ENCODE measurements at places on chromosomes 7 and 10. TPM values are rescaled to one million over a fixed set of nuclear protein-coding genes. Genes with fewer than 3 reads are reported as not detected.

GRCh38 chr7:82507976-82508677 lies 64.5 kb upstream of the CACNA2D1 start:
- no peak for DNase-seq

DNA sequence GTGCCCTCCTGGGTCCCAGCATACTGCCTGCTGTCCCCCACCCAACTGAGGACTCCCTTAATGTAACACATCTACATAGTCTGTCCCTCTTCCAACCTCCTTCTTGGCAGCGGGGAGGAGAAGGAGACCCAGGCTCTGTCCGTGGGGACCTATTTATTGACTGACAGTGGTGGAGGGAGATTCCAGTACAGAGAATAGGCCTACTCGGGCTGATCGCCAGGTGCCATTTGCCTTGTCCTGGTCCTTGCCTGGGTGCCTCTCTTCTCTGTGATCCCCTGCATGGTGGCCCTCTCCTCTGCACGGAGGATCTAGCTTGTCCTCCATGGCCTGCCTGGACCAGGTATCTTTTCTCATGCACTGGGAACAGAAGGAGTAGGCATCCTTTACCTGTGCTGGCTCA lies 17.0 kb downstream of the GHRHR start:
- DNase-seq = no peak

GRCh38 chr7:106009503-106010226 lies 46.6 kb downstream of the CDHR3 start:
- peak; percentile 79 for DNase-seq

BTAF1 gene
- 11.7 TPM for total RNA-seq

GRCh38 chr10:66591865-66592264 lies 334.0 kb upstream of the LRRTM3 start:
- DNase-seq = no peak

TNRC18 gene
- total RNA-seq = 27.7 TPM

ARHGEF35 gene
- total RNA-seq = 0.38 TPM

IFIT3 gene
- total RNA-seq = 6.9 TPM

DNA sequence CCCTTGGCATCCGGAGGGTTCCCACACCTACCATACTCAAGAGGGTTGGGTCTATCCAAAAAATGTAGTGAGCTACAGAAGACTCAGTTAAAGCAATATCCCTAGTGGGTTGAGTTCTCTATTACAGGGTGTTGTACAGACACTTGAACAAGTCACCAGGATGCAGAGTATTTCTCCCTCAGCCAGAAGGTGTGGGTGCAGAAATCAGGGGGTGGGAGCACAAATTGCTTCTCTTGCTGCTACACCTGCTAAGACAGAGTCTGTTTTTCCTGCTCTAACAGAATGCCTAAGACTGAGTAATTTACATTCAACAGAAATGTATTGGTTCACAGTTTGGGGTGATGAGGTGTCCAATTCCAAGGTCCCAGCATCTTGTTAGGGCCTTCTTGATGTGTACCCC lies 433.4 kb downstream of the TCERG1L start:
- no peak for DNase-seq

CPEB3 gene
- total RNA-seq = 13.6 TPM

REEP3 gene
- 18.2 TPM for total RNA-seq

MYO1G gene
- total RNA-seq = 0.77 TPM

DNA sequence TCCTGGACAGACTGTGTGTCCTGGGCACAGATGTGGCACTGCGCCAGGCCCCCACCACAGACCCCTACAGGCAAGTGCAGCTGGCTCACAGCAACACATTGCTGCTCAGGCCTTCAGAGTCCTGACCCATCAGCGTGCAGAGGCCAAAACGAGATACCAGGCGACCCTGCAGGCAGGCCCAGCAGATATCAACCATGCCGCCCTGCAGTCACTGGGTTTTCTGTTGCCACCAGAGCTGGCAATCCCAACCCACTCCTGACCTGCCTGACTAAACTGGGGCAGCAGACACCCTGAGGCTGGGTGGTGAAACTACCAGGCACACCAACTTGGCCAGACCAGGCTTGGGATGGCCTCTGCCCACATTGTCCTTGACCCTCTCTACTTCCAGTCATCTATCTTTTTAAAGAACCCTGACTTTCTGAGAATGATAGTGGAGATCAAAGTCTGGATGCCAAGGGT lies 20.3 kb downstream of the ZCCHC24 start:
- DNase-seq = peak; percentile 15

GRCh38 chr7:40135317-40135610 lies 459 bp downstream of the SUGCT start:
- no peak for DNase-seq

LIPJ gene
- not detected for total RNA-seq

GRCh38 chr10:82680608-82681007 lies 805.6 kb downstream of the NRG3 start:
- no peak for DNase-seq

- no peak for DNase-seq
Measured at GRCh38 chr10:96834120-96834519, 2.0 kb downstream of the LCOR start.

IL6 gene
- total RNA-seq = 0.69 TPM

- DNase-seq = no peak
Measured at GRCh38 chr7:28095231-28095630, 85.4 kb downstream of the JAZF1 start.

DNA sequence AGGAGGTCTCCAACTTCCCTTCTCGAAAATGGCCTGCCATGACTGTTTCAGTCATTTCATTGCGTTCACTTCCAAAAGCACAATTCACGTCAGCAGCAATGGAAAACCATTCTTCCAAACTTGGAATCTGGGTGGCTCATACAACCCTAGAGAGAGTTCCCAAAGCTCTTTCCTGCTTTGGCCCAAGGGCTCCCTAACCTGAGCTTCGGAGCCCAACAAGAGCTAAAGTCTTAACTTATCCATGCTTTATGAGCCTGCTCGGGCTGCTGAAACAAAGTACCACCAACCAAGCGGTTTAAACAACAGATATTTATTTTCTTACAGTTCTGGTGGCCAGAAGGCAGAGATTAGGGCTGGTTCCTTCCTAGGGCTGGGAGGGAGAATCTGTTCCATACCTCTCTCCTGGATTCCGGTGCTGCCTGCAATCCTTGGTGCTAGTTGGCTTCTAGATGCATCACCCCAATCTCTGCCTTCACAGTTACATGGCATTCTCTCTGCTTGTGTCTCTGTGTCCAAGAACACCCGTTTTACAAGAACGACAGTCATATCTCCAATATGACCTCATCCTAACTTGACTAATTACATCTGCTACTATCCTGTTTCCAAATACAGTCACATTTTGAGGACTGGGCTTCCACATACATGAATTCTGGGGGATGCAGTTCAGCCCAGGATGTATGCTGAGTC lies 33.5 kb downstream of the CAMK2B start:
- no peak for DNase-seq

DNA sequence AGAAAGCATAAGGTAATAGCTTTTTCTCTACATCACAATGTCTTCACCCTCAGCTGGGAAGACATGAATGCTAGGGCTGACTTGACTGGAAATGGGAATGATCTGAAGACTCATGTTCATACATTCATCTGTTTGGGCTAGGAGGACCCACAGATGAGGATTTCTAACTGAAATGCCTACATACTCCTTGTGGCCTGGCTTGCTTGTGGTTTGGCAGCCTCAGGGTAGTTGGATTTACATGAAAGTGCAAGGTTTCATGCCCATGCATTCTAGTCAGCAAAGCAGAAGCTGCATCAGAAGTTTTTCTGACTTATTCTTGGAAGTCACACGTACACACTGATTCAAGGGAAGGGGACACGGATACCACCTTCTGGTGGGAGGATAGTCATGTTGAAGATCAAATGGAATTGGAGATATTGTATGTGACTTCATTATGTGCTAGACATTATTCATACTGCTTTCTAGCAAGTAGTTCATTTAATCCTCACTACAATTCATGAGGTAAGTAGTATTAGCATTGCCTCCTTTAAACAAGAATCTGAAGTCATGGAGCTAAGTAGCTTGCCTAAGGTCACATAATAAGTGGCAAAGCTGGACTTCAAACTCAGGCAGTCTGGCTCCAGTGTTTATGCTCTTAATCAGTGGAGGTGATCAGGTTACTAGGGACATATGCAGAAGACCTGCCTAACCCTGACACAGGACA lies 957.0 kb downstream of the LRMDA start:
- DNase-seq = no peak

DNA sequence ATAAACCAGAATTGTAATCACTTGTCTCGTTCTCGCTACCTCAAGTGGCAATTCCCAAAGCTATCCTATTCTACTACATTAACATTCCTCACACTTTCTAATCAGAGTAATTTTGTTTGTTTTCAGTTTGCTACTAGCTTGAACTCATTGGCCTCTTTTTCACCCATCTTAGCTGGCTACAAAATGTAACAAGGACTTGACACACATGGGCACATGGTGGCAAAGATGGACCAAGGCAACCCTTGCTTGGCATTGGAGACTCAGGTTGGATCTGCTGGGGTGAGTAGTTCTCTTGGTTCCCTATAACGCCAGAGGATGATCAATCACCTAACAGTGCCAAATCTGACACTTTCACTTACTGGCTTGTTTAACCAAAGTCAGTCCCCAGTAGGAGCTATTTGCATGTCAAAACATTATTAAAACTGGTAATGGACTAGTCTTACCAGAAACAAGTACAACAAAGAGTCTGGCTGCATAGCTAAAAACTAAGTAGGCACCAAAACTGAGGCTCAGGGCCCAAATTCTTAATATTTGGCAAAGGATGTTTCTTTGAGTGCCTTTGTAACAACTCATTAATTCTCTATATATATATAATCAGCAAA lies 1.9 kb downstream of the USP6NL start:
- DNase-seq = no peak

- DNase-seq = no peak
Measured at GRCh38 chr7:137146012-137146455, 197.5 kb downstream of the PTN start.

GRCh38 chr7:150982351-150982750 lies 4.2 kb upstream of the KCNH2 start:
- peak; percentile 24 for DNase-seq

DNA sequence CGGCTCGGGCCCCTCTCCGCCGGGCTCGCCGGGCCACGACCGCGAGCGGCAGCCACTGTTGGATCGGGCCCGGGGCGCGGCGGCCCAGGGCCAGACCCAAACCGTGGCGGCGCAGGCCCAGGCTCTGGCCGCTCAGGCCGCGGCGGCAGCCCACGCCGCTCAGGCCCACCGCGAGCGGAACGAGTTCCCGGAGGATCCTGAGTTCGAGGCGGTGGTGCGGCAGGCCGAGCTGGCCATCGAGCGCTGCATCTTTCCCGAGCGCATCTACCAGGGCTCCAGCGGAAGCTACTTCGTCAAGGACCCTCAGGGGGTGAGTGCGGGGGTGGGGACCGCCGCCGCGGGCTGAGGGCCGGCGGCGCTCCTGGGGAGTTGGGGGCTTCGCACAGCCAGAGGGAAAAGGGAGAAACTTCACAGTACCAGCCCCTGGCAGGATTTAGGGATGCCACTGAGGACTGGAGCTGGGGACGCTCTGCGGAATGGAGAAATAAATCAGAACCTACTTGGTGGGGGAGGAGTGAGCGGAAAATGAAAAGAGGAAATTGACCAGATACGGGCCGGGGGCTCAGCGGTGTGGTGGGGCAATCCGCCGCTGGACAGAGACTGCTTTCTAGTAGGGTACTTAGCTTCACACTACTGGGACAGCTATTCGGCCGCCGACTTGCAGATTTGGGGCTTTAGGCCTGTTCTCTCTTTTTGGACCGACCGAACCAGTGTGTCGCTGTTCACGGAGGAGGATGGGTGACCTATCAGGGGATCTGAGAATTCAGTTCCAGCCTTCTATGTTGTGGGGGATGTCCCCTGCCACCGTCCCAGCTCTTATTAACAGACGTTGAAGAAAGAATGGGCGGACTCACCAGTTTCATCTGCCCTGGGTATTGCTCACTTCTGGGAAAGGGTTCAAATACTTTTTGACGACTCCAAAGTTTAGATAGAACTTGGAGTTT lies 669 bp downstream of the PI4K2A start:
- peak; percentile 24 for DNase-seq

C1QL3 gene
- total RNA-seq = not detected

DNA sequence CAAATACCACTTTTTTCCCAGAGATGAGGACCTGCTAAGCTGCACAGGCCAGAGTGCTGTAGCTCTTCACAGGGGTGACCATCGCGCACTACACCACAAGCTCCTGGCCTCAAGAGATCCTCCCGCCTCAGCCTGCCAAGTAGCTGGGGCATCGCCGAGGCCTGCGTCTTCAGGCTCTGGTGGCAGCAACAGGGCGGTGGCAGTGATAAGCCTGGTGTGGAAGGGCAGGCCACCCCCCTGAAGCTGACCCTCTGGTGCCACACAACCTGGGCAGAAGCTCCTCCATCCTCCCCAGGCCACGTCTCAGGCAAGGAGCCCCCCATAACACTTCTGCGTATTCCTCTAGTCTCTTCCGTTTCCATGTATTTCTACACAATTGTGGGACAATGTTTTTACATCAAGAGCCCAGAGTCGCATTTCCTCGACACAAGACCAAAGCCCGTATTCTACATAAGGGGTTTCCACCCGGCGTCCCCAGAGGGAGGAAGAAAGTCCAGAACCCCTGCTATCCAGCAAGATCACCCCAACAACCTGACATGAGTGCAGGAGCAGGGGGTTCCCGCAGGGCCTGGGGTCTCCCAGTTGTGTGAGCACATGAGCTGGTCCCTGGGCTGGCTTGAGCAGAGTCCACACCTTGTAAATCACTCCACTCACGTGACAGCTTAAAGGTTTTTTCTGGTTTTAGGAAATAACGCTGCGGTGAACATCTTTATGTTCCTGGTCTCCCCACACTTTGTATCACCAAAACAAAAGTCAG lies 37.6 kb upstream of the NCAPG2 start:
- DNase-seq = no peak

DNA sequence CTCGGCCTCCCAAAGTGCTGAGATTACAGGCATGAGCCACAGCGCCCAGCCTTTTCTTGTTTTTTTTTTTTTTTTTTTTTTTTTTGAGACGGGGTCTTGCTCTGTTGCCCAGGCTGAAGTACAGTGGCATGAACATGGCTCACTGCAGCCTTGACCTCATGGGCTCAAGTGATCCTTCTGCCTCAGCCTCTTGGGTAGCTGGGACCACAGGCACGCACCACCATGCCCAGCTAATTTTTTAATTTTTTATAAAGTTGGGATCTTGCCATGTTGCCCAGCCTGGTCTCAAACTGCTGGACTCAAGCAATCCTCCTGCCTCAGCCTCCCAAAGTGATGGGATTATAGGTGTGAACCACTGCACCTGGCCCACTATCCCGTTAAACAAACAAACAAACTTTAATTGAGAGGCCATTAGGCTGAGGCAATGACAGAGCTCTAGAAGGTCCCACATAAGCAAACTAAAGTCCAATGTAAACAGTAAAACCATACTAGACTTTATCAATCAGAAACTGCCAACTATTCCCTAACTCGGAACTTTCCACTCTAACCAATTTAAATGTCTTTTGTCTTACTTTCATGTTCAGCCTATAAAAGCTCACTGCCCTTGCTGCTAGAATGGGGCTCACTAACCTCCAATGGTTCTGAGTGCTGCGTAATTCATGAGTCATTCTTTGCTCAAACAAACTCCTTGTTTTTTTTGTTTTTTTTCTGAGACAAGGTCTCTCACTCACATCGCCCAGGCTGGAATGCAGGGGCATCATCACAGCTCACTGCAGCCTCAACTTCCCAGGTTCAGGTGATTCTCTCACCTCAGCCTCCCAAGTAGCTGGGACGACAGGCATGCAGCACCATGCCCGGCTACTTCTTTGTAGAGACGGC lies 1.9 kb downstream of the DHX32 start:
- DNase-seq = no peak
